ENCODE measurements at places on chromosomes 3 and 15.
A peak's percentile ranks its signal among the peaks of the same experiment; 100 is the strongest.

GRCh38 chr3:23574822-23575315, 230.9 kb upstream of the UBE2E1 start:
- DNase-seq, result no peak

- DNase-seq, result no peak
Measured at GRCh38 chr15:58498821-58499580, 67.2 kb downstream of the LIPC start.

GRCh38 chr3:15325228-15325627, 7.2 kb downstream of the SH3BP5 start:
- no peak for DNase-seq

- DNase-seq, result peak; percentile 46
Measured at GRCh38 chr15:77656294-77656693, 23.6 kb upstream of the LINGO1 start.

DNA sequence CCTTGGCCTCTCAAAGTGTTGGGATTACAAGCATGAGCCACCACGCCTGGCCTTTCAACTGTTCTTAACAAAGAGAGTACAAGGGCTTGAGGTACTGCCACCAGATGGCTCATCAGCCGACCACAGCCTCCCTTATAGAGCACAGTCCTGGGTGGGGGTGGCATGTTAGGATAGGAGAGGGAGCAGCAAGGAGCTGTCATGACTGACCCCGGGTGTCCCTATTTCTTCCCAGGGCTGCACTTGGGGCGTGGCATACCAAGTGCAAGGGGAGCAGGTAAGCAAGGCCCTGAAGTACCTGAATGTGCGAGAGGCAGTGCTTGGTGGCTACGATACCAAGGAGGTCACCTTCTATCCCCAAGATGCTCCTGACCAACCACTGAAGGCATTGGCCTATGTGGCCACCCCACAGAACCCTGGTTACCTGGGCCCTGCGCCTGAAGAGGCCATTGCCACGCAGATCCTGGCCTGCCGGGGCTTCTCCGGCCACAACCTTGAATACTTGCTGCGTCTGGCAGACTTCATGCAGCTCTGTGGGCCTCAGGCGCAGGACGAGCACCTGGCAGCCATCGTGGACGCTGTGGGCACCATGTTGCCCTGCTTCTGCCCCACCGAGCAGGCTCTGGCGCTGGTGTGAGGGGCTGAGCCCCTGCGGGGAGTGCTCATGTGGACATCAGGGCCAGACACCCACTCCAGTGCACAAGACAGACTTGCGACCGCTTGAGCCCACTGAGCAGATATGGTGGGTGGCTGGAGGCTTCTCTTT, 2.1 kb downstream of the CHAC1 start:
- DNase-seq, result no peak

DNA sequence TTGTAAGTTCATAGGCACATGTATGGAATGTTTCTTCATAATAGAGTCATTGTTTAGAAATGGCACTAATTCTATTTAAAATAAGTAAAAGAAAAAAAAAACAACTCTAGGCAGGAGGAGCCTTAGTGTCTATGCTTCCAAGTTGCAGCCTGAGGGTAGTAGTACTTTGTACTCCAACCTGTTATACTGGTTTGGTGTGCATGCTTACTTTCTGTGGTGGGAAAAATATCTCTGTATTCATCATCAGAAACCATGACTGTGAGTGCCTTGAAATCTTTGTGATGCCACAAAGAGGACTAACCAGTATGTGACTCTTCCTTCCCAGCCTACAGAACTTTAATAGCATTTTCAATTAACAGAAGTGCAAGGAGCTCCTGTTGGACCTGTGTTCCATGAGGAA, 4.4 kb downstream of the NAALADL2 start:
- DNase-seq, result no peak

GRCh38 chr3:11381141-11381540, 108.9 kb downstream of the ATG7 start:
- DNase-seq, result no peak

DNA sequence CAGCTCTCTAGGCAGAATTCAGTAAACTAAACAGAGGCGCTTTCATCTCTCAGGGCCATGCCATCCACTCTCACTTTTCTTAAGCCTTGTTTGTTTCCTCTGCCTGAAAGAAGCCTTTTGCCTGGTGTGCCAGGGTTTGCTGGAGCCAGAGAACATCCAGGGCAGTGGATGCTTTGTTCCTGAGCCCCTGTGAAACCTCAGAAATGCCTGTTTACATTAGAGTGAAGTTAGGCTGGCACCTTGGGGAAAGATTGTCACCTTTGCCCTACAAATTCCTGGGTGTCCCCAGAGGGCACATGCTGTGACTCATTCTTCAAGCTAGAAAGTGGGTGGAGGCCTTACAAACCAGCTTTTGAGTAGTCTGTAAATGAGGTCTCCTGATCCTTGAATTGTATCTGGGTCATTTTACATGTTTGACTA, 10.7 kb upstream of the TRAK1 start:
- DNase-seq, result peak; percentile 14

DNA sequence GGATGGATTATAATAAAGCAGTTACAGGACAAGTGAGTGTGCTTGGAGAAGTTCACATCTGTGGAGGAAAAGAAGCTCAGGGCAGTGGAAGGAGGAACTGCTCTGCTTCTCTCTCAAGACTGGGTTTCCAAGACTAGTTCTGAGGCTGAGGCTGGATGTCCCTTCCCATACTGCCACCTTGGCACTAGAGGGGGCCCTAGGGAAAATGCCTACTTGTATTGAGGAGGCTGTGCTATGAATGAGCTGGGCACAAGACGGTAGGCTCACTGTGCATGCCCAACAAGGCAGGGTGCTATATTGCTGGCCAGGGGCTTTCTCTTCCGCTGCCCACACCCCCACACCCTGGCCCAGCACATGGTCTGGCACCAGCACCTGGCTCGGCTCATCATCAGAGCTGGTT, 65.2 kb downstream of the SLCO2A1 start:
- no peak for DNase-seq

- no peak for DNase-seq
Measured at GRCh38 chr15:60740231-60740630, 261.3 kb upstream of the ICE2 start.

GRCh38 chr3:172148702-172149565, 109.6 kb downstream of the FNDC3B start:
- DNase-seq, result no peak

GRCh38 chr3:159273070-159273469, 471.2 kb downstream of the MFSD1 start:
- DNase-seq, result peak; percentile 7

GRCh38 chr15:45112591-45113379, 1.2 kb downstream of the DUOX2 start:
- DNase-seq, result no peak

- no peak for DNase-seq
Measured at GRCh38 chr3:35448681-35449080, 190.6 kb upstream of the ARPP21 start.

- no peak for DNase-seq
Measured at GRCh38 chr3:88879905-88880304, 227.5 kb upstream of the EPHA3 start.

GRCh38 chr3:138011722-138012121, 1.8 kb downstream of the CLDN18 start:
- DNase-seq, result no peak

DNA sequence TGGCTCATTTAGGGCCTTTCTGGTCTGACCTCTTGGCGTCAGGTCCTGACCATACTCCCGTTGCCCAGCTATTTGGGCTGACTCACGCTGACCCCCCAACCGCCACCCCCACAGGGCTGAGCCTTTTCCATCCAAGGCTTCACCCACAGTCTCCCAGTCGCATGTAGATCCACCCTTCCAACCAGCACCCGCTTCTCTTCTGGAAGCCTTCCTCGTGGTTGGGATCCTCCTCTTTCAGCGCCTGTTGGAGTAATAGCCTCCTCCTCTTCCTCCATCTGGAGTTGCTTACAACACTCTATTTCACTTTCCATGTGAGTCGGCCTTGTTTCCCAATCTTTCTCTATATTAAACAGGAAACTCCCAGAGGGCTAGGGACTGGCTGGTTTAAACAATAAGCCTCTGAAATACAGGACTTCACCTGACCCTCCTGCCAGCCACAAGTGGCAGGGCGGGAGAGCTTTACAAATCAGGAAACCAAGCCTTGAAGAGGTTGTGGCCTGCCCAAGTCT, 2.1 kb upstream of the ALAS1 start:
- no peak for DNase-seq

DNA sequence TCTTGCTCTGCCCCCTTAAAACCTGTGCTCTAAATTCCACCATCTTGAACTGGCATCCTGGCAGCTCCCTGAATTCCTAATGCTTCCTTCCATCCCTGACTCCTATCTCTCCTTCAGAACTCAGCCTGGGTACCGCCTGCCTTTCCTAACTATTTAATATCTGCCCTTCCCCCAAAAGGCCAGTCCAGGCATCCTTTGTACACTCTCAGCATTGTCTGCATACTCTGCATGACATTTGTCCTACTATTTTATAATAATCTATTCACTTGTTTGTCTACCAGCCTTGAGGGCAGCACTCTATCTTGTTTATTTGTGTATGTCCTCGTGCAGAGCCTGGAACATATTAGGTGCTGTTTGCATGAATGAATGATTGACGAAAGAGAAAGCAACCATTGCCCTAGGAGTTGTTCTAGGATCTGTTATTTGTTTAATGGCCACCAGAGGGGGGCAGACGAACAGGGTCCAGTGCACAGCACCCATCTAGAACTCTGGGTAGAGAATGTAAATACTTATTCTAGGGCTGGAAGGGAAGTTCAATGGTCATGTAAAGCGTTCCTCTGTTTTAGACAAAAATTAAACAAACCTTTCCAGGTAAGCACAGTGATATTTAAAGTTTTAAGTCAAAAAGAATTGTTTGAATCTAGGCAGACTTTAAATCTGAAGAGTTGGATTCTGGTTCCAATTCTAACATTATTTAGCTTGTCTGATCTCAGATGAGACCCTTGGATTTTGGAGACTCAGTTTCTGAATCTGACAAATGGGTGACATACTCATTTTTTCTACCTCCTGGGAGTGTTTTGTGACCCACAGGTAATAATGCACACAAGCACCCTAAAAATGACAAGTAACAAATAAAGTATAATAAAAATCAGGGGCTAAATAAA, 125.8 kb upstream of the GALNT15 start:
- DNase-seq, result peak; percentile 17

- no peak for DNase-seq
Measured at GRCh38 chr3:41882956-41883355, 78.9 kb downstream of the ULK4 start.

DNA sequence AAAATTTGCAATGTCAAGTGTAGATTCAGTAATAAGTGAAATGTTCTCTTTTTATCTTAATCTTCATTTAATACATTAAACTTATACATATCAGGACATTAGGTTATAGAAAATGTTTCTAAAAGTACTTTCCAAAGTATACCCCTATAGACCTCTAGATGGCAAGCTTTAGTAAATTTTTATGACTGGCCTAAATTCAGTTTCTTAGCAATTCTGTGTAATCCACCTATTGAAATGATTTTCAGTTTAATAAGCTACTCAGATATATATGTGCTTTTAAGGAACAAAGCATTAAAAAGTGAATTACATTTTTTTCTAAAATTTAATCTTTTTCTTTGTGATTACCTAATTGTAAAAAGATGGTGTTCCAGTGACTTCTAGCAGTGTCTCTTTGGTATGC, 342.2 kb downstream of the GBE1 start:
- no peak for DNase-seq

DNA sequence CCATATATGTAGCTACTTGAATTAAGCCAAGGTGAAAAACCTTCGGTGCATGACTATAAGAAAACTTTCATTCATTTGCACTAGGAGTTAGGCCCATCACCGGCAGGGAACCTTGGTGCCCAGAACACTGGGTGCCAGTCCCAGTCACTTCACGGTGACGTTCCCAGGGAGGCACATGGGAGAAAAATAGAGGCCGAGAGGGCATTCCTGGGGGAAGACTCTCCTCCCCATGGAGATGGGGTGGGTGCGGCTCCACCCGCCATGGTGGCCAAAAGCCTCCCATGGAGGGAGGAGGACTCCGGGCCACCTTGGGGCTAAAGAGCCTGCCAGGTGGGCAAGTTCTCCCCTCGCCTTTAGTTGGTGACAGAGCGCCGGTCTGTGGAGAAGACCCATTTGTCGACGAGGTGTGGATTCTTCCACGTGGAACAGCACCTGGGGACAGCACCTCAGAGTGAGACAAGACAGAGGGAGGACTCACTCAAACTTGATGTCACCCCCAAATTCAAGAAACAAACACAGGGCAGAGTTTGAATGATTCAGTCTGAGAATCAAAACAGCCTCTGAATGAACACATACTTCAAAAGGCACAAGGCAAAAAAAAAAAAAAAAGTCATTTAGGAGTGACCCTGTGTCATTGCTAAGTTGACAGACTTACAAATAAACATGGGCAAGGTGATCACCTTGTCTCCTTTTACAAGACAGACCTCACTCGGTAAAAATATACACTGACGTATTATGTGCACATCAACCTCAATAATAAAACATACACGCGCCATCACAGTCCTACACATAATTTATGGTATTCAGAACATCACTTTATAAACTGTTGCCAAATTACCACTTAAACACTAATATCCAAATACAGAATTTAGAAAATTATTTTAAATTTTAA, 38.6 kb downstream of the ZXDC start:
- DNase-seq, result no peak

- no peak for DNase-seq
Measured at GRCh38 chr3:73521734-73522336, 102.9 kb downstream of the PDZRN3 start.

GRCh38 chr15:83512459-83512858, 65.3 kb downstream of the SH3GL3 start:
- no peak for DNase-seq

GRCh38 chr3:53534676-53535400, 40.4 kb downstream of the CACNA1D start:
- no peak for DNase-seq

DNA sequence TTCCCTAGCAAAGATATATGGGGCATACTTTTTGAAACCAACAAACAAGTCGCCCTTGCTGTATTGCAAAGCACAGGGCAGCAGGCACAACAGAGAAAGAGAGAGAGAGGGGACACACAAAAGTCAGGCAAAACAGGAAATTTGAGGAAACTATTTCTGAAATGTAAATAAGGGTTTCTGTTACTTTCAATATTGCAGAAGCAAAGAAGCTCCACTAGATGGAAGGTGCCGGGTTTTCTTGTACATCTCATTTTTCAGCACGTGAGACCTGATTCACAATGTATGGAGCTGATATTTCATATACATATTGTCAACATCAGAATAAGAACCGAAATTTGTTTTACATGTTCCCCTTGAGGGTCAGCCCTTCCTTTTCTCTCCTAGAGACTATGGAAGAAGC, 127.4 kb downstream of the FOXP1 start:
- no peak for DNase-seq

- DNase-seq, result no peak
Measured at GRCh38 chr3:177135841-177136492, 61.3 kb downstream of the TBL1XR1 start.

- no peak for DNase-seq
Measured at GRCh38 chr3:72111265-72112205, 326.6 kb upstream of the PROK2 start.

DNA sequence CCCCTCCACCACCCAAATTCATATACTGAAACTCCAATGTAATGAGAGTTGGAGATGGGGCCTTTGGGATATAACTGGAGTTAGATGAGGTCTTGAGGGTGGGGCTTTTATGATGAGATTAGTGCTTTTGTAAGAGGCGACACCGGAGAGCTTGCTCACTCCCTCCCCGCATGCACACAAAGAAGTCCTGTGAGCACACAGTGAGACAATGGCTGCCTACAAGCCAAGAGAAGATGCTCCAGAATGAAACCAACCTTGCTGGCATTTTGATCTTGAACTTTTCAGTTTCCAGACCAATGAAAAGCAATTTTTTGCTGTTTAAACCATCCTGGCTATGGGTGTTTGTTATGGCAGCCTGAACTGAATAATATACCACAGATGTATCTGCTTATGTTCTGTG, 109.0 kb downstream of the SAMMSON start:
- DNase-seq, result no peak
